ENCODE measurements at places on chromosomes 12 and 14. TPM values are rescaled to one million over a fixed set of nuclear protein-coding genes. Genes with fewer than 3 reads are reported as not detected.

The BMAL2 gene
- 1.9 TPM for polyA plus RNA-seq

The PIANP gene
- polyA plus RNA-seq: 5.2 TPM

The CNTN1 gene
- 9.7 TPM for polyA plus RNA-seq

The PTPRO gene
- polyA plus RNA-seq: 2.1 TPM

The CMKLR1 gene
- polyA plus RNA-seq: 3.8 TPM

The NAV3 gene
- 16.5 TPM for polyA plus RNA-seq

The GDF3 gene
- polyA plus RNA-seq: not detected

The TTC5 gene
- 11.5 TPM for polyA plus RNA-seq

The RAPGEF3 gene
- polyA plus RNA-seq: 8.6 TPM

The ZFHX2 gene
- 1.5 TPM for polyA plus RNA-seq

The TEX22 gene
- 0.83 TPM for polyA plus RNA-seq

The TMEM132D gene
- 0.91 TPM for polyA plus RNA-seq

The CLEC9A gene
- not detected for polyA plus RNA-seq

The OR4E1 gene
- polyA plus RNA-seq: not detected

The SLC25A21 gene
- 1.8 TPM for polyA plus RNA-seq

The AQP2 gene
- 0.05 TPM for polyA plus RNA-seq

The CCDC177 gene
- polyA plus RNA-seq: not detected

The RGS6 gene
- 4.8 TPM for polyA plus RNA-seq

The USP44 gene
- 0.74 TPM for polyA plus RNA-seq

The SNX6 gene
- 74.6 TPM for polyA plus RNA-seq

The BCL11B gene
- polyA plus RNA-seq: 9.2 TPM
